ENCODE measurements at places on chromosomes 7 and 10.
A peak's percentile ranks its signal among the peaks of the same experiment; 100 is the strongest.

GRCh38 chr10:60572511-60573194 is 183.0 kb upstream of the ANK3 start:
- DNase-seq = peak; percentile 69

- DNase-seq = no peak
Measured at GRCh38 chr10:106614293-106614692, 550.2 kb downstream of the SORCS1 start.

DNA sequence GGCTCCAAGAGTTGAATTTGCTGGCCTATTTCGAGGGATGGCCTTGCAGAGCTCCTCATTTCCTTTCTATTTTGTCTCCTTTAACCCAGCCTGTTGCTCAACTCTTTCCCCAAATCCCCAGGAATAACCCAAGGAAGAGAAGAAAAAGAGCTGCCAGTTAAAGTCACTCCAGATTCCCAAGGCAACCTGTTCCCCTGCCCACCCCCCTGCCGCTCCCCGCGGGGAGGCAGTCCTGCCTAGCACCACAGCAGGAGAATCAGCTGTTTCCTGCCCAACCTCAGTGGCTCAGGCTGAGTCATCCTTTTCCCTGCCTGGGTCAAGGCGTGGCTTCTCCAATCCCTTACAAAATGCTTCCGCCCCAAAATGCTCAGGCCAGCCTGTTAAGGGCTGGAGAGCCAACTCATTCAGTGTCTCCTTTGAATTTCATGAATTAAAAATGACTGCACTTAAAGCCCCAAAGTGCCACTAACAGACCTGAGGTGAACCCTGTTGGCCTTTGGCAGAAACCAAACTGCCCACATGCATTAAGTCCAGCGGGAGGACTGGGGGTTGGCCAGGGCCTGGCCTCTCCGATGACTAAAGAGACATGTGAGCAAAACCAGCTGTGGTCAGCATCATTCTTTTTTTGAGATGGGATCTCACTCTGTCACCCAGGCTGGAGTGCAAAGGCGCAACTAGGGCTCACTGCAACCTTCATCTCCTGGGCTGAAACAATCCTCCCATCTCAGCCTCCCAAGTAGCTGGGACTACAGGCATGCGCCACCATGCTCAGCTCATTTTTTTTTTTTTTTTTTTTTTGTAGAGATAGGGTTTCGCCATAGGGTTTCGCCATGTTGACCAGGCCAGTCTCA is 83.2 kb upstream of the KIF5B start:
- peak; percentile 88 for DNase-seq

- DNase-seq = no peak
Measured at GRCh38 chr10:16458166-16458955, 21.6 kb downstream of the PTER start.

DNA sequence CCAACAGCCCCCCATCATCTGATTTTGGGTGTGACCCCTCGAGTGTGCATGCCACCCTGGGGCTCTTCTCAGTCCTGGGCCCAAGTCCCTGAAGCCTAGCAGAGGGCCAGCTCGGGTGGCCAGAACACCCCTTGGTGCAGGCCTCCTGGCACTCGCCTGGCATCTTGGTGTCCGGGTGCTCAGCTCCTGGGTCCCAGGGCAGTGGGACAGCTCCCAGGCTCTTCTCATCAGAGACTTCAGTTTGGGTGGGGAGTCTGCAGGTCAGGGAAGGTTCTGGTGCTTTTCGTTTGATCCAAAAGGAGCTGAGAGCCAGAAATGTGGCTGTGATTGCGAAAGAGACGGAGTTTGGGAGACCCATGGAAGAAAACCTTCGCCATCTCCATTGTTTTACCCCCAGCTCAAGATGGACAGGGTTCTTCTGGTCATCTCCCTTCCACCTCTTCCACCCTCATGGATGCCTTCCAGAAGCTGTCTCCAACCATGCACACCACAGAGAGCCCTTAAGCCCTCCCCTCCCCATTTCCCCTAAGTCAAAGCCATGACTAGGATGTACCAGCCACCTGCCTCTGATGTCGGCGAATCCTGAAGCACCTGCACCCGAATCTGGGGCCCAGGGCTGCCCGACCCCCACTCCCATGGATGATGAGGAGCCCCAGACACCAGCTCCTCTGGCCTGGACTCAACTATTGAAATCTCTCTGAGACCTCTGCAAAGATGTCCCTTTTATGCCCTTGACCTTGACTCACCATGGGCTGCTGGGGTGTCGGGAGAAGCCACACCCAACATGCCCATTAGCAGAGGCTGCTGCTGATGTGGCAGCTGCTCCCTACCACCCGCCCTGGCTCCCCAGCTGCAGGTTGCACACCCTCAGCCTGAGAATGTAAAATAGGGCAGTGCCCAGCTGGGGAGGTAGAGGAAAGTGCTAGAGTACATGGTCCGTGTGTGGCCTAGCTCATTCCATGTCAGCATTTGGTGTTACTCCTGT is 55.3 kb downstream of the ADCYAP1R1 start:
- DNase-seq = no peak

GRCh38 chr7:22330903-22331302 is 26.1 kb downstream of the RAPGEF5 start:
- DNase-seq = no peak

GRCh38 chr7:71933426-71933825 is 478.7 kb downstream of the CALN1 start:
- DNase-seq = no peak

DNA sequence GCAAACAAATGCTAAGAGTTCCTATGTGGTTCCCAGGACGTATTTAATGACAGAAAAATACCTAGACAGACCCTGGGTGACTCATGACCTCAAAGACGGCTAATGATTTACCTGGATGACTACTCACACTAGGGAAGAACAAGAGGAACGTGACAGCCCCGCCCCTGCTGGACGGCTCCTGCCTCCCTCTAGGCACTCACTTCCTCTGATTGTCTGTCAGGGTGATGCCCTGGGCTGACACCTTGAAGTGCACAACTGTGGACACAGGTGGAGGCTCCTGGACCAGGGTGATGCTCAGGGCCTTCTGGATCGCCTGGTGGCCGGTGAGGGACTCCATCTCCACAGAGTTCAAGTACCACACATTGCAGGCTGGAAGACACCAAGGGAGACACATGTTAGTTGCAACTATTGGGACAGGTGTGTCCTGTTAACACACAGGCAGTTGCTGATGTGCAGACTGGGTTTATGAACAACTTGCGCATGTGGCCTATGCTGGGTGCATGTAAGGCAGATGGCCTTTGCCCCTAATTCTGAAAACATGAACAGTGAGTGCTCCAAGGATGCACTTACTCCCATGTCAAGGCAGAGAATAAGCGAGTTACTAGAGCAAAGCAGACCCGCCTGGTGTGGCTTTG is 298.3 kb downstream of the TNS3 start:
- peak; percentile 93 for DNase-seq

GRCh38 chr7:1361756-1362125 is 97.5 kb downstream of the MICALL2 start:
- DNase-seq = no peak

- DNase-seq = no peak
Measured at GRCh38 chr10:66877361-66877760, 48.5 kb upstream of the LRRTM3 start.

GRCh38 chr7:38525857-38526256 is 105.3 kb downstream of the AMPH start:
- no peak for DNase-seq

DNA sequence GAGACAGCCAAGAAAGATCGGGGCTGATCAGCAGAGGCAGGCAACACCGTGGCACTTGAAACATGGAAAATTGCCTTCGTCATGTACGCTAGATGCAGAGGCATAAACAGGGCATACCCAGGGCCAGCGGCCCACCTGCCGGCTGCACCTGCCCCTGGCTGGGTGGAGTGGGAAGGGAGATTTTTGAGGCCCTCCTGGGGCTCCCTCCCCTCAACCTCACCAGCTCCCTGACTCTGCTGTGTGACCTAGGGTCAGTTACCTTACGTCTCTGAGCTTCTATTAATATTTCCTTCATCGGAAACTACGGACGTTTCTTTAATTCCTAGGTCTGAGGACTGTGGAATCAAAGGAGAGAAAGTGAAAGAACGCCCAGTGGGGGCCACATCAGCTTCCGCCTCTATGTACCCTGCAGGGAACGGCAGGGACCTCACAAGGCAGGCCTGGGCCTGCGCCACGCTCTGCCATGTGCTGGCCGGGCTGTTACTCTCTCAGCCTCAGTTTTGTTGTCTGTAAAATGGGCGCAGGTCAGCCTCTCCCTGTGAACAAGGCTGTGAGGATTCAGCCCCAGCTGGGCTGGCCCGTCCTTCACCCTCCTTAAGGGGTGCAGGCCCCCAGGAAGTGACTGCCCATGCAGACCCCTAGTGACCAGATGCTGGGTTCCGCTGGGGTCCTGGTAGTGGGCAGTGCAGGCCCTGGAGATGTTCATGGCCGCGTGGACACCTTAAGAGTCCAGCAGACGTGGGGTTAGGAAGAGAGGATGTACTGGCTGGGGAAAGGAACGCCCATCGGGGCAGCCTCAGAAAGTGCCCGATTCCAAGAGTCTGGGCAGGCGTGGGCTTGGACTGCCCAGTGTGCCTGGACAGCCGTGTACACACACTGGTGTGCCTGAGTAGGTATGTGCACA is 22.7 kb downstream of the ELFN1 start:
- DNase-seq = no peak

- no peak for DNase-seq
Measured at GRCh38 chr7:138164804-138165203, 88.5 kb downstream of the AKR1D1 start.

- no peak for DNase-seq
Measured at GRCh38 chr10:112185959-112186358, 2.4 kb upstream of the GPAM start.

DNA sequence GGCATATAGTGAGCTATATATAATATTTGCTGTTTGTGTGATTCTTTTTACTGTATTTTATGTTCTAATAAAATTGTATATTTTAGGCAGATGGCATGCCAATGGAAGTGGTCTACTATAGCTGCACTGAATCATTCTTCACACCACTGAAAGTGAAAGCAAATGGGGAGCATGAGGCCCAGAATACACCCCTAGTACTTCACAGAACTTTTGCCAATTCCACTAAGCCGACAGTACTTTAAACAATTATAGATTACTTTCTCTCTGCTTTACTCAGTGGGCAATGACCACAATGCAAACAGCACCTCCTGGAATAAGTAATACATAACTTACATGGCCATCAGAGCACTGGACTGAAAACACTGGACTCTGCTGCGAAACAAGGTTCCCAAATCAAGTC is 70.2 kb downstream of the ANKRD26 start:
- DNase-seq = no peak

DNA sequence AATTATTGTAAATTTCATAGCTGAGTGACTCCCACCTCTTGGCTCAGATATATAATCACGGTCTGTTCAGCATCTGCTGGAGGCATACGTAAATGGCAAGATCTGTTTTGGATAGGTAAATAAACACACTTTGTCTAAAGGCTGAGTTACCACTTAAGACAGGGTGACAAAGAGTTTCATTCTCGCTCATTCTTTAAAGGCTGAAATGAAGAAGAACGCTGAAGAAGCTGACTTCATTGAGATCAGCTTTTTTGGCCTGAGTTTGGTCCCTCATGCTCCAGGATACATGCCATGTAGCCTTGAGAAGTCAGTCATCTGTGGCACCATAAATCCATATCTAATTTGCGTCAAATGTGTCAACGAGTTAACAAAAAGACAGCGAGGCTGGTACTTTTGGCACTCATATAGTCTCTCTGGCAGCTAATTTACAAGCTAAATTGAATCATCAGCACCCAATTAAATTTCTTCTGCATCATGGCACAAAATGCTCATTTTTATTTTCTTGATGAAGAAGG is 309.9 kb downstream of the GPAM start:
- no peak for DNase-seq

DNA sequence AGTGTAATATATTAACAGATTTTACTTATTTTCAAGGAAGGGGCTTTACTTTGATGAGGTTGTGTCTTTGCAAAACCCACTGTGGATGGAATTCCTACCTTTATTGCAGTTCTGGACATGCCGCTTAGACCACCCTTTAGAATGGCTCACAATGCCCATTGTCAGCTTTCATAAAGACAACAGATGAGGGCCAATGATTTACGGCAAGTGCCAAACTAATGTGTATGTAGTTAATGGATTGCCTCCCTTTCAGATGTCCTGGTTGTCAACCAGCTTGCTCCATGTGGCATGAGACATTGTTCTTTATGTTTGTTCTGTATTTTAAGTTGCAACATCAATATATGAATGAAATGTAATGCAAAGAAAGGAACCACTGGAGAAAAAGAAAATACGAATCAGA is 35.0 kb upstream of the ELMO1 start:
- DNase-seq = no peak

DNA sequence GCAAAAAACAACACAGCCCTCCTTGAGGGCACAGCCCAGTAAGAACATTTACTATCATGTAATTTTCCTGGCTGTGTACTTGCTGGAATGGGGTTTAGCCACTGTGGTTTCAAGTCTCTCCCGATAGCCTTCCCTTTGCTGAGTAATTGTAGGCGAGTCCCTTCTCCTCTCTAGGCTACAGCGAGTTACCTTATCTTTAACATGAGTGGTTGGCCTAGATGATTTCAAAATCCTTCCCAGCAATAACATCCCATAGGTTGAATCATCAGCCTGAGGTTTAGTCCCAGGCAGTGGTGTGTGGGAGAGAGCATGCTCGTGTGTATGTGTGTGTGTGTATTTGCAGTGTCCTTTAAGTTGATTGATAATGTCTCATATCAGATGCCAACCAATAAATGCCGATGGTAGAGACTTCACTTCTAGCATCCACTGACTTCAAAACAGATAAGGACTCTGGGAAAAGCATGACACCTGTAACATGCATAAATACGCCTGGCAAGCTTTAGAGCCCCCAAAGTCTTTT is 142.9 kb upstream of the ZMIZ1 start:
- DNase-seq = peak; percentile 76

DNA sequence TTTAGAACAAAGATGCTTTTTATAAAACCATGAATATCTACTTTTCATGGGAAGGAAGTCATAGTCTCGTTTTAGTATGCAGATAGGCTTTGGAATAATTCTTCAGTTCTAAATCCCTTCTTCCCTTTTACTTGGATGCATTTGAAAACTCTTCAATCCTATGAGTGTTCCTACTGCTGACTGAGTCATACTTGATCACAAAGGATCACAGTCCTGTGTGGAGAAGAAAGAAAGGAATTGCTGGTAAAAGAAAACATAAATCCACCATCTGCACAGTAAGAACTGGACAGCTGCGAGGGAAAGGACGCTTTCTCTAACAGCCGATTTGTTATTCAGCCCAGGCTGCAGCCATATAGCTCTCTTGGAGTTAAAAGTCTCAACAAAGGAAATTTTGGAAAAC is 209.9 kb downstream of the SEMA3E start:
- DNase-seq = no peak

GRCh38 chr7:104814126-104814525 is 199.9 kb upstream of the KMT2E start:
- DNase-seq = no peak

- no peak for DNase-seq
Measured at GRCh38 chr10:16995867-16996529, 133.6 kb downstream of the CUBN start.

All from kidney epithelial cell (primary cell).